NCI-H187 treated with DMSO at 0.1 percent for 48 hours (cell line): ENCODE measurements at places on chromosomes 7 and 10.

DNA sequence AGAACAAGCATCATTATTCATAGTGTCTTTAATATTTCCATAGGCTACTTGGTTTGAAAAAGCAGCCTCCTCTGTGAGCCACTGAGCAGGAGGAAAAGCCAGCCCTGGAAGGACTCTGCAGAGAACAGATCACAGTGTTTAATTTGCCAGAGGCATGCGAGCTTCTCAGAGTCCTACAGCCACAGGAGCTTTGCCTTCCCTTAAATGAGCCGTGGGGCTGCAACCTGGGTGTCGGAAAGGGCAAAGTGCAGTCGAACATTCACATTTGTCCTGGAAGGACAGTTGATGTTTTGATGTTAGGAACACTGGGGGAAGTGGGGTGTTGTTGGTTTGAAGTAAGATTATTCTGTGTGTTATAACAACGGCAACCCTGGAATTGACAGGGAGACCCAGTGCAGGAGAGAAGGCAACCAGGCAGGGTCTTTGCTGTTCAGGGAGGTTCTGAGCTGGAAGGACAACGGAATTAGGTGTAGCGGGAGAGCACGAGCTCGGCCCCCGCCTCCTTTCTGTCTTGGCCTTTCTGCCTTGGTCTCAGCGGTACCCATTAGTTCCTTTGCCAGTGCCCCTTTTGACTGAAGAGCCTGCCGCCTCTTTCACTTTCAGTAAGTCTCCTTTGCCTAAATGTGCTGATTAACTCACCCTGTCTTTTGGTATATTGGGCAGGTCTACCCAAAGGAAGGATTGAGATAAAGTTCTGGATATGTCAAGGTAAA, 192.3 kb upstream of the PITRM1 start:
- DNase-seq: no peak

GRCh38 chr7:20401861-20402746, 71.4 kb downstream of the ITGB8 start:
- DNase-seq: no peak

- no peak for DNase-seq
These were observed 494.3 kb downstream of the GALNT17 start for GRCh38 chr7:71626206-71626605.

DNA sequence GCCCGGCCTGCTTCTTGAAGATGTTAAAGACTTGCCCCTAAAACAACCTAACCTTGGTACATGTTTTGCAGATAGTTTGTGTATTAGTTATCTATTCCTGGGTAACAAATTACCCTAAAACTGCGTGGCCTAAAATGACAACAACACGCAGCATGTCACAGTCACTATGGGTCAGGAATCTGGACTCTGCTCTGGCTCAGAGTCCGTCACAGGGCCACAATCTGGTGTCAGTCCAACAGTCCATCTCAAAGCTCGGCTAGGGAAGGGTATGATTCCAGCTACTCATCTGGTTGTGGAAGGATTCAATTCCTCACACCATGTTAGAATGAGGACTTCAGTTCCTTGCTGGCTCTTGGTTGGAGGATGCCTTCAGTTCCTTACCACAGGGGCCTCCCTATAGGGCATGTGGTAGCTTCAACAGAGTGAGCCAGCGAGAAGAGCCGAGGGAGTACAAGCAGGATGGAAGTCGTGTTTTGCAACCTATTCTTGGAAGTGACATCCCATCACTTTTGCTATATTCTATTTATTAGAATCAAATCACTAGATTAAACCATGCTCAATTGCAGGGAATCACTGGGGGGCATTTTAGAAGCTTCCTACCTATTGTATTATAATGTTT, 71.3 kb downstream of the ANLN start:
- no peak for DNase-seq

DNA sequence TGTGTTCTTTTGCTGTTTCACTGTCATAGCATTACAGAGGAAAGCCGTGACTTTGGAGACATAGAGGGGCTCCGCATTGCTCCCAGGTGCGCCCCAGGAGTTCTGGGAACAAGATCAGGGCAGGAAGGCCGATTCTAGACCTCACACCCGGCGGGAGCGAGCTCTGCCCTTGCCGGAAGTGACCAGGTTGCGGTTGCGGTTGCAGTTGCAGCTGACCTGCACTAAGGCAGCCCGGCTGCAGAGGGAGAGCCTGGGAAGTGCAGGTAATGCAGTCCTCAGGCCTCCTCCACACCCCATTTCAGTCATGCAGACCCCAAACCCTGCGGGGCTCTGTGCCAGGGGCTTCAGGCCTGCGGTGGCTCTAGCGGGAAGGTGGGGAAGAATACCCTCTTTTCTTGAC, 130.0 kb upstream of the LANCL2 start:
- DNase-seq: no peak

DNA sequence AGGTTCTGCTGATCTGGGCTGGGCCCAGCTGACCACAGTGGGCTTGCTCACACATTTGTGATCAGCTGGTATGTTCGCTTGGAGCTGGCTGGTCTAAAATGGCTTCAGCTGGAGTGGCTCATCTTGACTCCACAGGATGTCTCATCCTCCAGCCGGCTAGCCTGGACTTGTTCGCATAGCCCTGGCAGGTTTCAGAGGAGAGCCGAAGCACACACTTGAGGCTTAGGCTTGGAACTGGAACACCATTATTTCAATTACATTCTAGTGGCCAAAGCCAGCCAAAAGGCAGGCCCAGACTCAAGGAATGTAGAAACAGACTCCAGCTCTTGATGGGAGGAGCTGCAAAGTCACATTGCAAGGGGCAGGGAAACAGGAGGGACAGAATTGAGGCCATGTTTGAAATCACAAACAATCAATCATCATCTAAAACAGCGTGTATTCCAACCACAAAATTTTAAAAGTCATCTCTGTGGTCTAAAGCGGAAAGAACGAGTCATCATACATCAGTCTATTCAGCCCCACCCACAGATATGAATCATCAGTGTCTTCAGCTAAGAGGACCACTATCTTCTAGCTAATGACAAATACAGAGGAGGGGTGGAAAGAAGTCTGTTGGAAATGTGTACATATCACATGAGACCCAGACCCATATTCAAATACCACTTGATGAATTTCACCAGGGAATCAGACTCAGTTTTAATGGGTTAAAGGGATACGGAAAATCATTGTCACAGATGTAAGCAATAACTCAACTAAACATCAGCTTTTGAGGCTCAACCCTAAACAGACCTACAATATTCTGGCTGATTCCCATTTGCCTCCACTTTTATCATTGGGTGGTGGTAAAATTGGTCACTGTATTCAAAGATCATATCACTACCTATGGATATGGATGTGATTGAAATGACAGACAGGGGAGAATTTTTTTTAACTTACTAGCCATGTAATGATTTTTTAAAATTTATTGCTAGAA, 139.0 kb upstream of the MKLN1 start:
- no peak for DNase-seq

- no peak for DNase-seq
These were observed 187.4 kb downstream of the PARD3 start for GRCh38 chr10:34627741-34628140.

DNA sequence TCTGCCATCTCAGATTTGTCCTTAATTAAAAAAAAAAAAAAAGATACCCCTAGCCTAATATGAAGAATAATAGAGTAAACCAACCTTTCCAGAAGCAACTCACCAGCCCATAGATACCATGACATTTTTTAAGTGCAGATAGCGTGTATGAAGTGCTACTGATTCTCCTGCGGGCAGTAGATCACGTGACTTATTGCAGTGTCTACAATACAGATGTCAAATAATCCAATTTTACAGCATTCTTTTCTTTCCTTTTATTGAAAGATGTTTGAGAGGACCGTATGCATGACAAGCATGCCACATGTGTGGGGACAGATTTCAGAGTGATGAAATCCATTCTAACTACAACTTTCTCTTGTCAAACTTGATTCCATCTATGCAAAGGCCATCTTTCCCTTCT, 232.9 kb upstream of the SP4 start:
- DNase-seq: no peak

GRCh38 chr7:23971031-23971430, 261.0 kb downstream of the STK31 start:
- DNase-seq: no peak
